ENCODE measurements at places on chromosomes 6 and 20. TPM values are rescaled to one million over a fixed set of nuclear protein-coding genes. Genes with fewer than 3 reads are reported as not detected.

DNA sequence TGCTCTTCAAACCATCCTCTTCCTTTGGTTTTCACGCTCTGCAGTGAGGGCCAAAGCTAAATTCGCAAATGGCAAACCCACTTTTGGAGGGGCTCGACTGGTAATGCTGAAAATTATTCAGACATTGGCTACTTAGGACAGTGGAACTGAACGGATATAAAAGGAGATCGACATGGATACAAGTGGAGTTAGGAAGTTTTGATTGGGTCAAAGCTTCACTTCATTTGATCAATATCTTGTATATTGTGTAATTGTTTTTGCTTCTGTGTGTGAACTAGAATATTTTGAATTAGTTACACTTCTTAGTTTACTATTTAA, 1.2 kb downstream of the FAM8A1 start:
- DNase-seq = no peak

Gene IL17F
- total RNA-seq = 0.86 TPM

DNA sequence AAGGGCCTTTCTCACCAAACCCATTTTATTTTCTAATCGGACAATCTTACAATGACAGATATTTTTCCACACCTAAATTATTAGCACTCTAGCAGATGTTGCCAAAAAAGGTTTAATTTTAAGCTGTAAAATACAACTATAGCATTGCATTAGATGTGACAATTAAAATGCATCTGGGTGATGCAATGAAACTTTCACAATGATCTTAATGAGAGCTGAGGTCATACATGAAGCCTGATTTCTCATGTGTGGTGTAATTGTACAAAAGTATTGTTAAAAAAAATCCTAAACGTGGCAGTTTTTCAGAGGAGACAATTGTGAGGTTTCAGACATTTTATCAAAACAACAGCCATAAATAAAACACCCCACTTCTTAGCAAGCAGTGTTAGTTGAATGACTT, 606.0 kb downstream of the HDGFL1 start:
- no peak for DNase-seq

Gene CYP21A2
- 0.27 TPM for total RNA-seq

- DNase-seq = no peak
These were observed 39.5 kb upstream of the THBS2 start for GRCh38 chr6:169293196-169293595.

Gene PRPH2
- not detected for total RNA-seq

DNA sequence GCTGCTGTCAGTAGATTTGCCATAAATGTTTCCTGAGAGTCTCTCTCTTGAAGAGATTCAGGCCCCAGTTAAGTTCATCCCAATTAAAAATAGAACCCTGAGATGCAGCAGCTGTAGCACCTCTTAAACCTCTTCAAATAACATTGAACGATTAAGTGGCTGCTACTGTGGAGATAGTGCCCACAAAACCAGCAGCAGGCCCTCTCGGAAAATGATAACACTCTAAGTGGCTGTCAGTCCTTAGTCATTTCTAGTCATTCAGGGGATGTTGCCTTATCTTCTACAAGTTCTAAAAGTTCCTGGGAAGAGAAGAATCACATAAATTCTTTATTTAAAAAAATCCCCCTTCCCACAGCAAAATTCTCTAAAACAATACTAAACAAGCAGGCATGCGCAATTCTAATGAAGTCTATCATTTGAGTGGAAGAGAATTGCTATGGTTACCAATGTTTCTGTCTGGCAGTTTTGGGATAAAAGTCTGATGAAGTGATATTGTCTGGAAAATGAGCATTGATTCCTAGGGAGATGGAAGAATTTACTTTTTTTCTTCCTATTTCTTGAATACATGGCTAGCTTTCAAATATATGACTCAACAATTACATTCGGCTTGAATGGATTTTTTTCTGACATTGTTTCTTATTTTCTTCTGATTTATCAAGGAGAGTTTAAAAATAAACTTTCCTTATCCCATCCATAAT, 131.9 kb downstream of the TRMT11 start:
- no peak for DNase-seq

Gene MYBL2
- 93.6 TPM for total RNA-seq

DNA sequence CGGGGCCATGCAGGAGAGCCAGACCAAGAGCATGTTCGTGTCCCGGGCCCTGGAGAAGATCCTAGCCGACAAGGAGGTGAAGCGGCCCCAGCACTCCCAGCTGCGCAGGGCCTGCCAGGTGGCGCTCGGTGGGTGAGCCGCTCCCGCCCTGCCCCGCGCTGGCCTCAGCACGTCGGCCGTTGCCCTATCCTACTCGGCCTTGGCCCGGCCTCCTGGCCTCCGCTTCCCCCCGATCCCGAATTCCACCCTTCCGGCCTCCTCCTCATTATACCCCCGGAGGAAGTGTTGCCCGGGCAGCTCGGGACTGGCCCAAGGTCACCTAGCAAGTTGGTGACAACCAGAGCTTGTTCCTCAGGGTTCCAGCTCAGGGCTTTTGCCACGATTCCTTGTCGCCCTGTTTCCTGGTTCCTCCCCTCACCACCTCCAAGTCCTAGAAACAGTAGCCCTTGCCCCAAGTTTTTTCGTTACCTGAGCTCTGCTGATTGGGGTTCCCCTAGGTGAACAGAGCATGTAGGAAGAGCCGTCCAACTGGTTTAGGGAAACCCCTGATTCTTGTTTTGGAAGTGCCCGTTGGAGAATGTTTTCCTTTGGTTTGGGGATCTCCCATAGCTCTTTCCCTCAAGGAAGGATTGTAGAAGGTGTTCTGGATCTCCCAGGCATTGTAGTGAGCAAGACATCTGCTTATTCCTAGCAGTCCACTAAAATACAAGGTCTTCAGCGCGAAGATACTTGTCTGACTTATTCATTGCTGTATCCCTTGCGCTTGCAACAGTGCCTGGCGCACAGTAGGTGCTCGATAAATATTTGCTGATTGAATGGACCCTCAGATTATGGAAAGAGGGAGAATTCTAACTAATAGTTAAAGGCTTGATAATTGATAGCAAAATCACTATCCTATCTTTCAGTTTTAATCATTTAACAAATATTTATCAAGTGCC, 641 bp downstream of the ARFGEF2 start:
- no peak for DNase-seq

DNA sequence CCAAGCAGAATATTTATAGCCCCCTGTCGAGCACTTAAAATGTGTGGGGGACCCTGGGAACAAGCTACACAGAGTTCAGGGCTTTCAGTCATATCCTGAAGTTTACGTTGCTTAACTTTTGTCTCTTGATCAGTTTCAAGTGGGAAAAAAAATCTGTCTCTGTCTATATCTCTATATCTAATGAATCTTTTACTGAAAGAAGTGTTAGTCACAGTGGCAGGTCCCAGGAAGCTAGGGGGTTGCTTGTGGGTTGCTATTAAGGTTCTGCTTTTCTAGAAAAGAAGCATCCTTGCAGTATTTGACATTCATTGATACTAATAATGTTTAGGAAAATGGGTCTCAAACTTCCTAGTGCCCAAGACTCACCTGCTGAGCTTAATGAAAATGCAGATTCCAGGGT, 76.7 kb upstream of the CLDN20 start:
- DNase-seq = peak; percentile 40

Gene ZC2HC1B
- not detected for total RNA-seq

Gene C6orf58
- total RNA-seq = not detected

Gene TRIM31
- total RNA-seq = not detected

- no peak for DNase-seq
These were observed 13.6 kb downstream of the IP6K3 start for GRCh38 chr6:33732817-33733708.

Gene LMBRD1
- total RNA-seq = 14.6 TPM

- DNase-seq = no peak
These were observed 22.0 kb upstream of the SNRNP48 start for GRCh38 chr6:7568021-7568420.

GRCh38 chr20:38418509-38419204, 16.5 kb downstream of the SNHG17 start:
- DNase-seq = no peak

- peak; percentile 52 for DNase-seq
These were observed 51.8 kb upstream of the MYB start for GRCh38 chr6:135129136-135129856.

Gene CLPSL1
- total RNA-seq = not detected

DNA sequence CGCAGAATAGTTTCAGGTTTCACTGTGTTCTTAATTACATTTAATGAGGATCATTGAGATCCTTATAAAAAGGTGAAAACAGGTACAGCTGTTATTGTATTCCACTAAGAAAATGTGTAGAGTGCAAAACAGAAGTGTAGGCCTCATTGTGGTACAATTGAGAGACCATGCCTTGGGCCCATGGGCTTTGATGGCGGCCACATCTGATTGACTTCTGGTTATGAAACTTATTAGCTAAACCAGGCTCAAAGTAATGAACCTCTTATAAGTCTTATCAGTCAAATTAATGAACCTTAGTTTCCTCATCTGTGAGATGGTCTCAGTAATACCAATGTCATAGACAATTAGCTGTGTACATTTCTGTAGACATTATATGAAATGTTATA, 148.7 kb downstream of the ZDHHC14 start:
- no peak for DNase-seq

DNA sequence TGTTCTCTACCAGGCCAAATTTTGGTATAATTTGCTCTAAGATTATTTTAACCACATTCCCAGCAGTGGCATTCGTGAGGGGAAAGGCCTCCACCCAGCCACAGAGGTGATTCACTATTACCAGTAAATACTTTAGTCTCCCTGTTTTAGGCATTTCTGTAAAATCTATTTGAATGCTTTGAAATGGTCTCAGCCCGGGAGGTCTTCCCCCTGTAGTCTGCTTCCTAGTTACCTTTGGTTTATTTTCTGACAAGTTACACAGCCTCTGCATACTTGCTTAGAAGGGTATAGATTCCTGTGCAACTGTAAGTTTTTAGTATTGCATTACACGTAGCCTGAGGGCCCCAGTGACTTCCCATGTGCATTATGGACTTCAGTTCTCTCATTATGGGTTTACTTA, 248.7 kb downstream of the C6orf118 start:
- no peak for DNase-seq

DNA sequence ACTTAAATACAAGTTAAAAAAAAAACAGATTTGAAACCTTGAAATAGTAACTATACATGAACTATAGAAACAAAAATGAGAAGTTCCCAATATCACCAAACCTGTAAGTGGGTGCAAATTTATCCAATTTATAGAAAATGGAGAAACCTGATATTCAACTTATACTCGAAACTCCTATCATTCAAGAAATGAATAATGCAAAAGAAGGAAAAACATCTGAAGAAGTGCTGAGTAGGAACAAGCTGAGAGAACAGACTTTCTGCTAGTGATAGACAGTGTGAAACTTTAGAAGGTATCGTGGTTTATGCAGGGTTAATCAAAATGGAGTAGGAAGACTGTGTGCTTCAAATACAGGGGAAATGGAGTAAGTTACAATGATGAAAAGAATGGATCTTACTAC, 4.5 kb downstream of the GPR63 start:
- DNase-seq = no peak

DNA sequence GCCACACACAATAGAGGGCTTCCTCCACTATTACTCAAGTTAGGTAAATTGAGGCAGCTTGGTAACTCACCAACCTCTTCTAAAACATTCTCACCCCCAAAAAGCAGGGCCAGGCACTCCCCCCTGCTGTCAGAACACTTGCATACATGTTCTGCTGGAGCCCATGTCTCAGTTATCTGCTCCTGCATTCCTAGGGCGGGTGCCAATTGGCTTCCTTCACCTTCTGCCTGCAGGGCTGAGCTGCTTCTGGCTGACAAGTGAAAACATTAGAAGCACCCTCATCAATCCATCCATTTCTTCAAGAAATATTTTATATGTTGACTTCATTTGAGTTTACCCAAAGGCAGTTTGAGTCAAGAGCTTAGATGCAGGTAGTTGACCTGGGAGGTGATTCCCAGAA, 4.5 kb upstream of the ENTPD6 start:
- no peak for DNase-seq

- no peak for DNase-seq
These were observed 179.5 kb downstream of the RFPL4B start for GRCh38 chr6:112526594-112526993.

GRCh38 chr20:6740096-6740495, 27.4 kb upstream of the BMP2 start:
- no peak for DNase-seq

DNA sequence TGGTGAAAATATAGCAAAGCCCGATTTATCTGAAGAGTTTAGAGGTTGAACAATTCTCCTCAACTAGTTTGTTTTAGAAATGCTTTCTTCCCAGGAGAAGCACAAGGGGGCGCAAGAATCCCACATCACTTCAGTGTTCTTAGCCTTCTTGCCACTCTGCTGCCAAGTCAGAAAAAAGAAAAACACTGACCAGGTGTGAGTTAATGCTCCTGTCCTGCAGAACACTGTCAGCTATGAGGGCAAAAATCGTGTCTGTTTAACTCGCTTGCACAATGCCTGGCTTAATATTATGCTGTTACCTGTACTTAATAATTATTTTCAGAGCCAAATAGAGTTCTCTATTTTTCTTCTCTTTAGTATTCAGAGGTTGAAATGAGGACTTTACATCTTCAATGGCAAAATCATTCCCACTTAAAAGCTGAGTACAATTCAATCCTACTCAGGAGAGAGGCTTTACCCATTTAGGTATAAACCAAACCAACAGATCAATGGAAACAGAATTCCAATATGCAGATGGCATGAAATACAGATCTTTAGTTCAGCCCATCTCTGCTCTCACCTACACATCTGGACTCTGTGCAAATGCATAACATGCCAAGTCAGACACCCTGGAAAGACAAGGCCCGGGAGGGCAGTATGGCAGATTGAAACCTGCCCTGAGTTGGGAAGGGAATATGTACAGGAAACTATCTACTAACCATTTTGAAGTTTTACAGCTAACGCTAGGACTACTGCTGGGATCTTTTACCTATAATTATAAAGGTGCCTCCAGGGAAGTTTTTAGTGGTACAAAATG, 71.4 kb upstream of the TULP1 start:
- DNase-seq = peak; percentile 87

GRCh38 chr6:125046107-125046925, 84.1 kb downstream of the RNF217 start:
- DNase-seq = no peak

DNA sequence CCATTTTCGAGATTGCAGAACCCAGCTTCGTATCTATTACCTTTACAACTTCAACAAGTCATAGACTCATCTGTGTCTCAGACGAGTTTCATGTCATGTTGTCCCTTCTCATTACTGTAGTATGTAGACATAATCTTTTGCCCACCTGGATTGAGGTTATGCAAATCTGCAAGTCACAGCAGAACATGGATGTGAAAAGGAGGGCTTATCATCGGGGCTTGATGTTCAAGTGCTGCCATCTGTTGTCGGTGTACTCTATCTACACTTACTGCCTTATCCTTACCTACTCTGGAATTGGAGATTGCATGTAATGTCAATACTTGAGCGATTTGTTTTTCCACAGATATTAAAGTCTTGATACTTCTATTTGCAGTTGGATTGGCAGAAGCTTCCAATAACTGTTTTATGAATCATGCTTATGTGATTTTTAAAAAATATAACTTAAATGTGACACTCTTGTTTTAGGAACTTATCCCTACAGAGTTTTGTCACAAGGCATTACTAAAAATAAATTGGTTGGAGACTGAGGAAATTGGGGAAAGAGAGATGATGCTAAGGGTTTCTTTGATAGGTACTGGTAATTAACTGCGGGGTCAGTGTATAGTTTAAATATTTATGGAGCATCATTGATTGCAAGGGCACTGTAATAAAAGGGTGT, 3.0 kb upstream of the GOPC start:
- DNase-seq = peak; percentile 59

GRCh38 chr6:44967481-44967880, 360.6 kb upstream of the RUNX2 start:
- DNase-seq = no peak

Gene TSPO2
- total RNA-seq = not detected

- no peak for DNase-seq
These were observed 160.3 kb downstream of the EDN1 start for GRCh38 chr6:12450467-12450866.

Gene CFAP206
- total RNA-seq = not detected

Gene ACTL10
- total RNA-seq = 2.4 TPM

Gene BTN1A1
- 0.11 TPM for total RNA-seq
